Non-pigmented ciliary epithelial cell (primary cell): ENCODE measurements at places on chromosomes 4 and X.
A peak's percentile ranks its signal among the peaks of the same experiment; 100 is the strongest.

- no peak for DNase-seq
These were observed 154.2 kb downstream of the FHIP1A start for GRCh38 chr4:151563194-151563593.

- DNase-seq = no peak
These were observed 95.2 kb downstream of the DCLK2 start for GRCh38 chr4:150173432-150173861.

- DNase-seq = peak; percentile 11
These were observed 151.6 kb downstream of the EMCN start for GRCh38 chr4:100366213-100366612.

- no peak for DNase-seq
These were observed 14.3 kb upstream of the PNPLA4 start for GRCh38 chrX:7941390-7942042.

DNA sequence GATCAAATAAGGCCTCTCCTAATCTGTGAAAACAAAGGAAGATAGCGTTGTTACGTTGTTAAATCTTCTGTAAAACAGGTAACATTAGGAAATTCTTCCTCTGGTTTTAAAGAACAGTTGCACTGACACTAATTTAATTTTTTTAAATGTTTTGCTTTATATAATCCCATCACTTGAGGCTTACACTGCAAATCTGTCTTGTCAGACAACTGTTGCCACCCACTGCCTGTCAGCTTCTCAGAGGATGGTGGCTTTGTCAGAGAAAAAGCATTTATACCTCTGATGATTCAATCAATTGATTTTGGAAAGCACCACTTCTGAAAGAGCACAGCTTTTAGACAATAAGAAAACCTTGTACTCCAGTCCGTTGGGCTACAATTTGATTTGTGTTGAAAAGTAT lies 799.1 kb downstream of the FSTL5 start:
- no peak for DNase-seq

DNA sequence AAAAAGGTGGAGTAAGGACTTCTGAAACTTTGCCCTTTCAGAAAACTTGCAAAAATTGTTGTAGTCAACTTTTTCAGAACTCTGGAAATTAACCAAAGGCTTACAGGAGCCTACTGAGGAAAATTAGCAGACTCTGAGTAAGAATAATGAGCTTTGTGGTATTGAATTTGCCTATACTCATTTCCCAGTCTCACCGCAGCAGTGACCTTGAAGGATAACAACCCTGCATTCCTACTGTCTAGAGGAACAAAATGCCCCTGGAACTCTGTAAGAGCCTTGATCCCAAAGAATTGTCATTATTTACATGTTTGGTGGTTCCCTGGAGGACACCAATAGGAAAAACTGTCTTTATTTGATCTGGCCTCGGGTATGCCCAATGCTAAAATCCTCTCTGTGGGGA lies 57.9 kb downstream of the MND1 start:
- peak; percentile 62 for DNase-seq

DNA sequence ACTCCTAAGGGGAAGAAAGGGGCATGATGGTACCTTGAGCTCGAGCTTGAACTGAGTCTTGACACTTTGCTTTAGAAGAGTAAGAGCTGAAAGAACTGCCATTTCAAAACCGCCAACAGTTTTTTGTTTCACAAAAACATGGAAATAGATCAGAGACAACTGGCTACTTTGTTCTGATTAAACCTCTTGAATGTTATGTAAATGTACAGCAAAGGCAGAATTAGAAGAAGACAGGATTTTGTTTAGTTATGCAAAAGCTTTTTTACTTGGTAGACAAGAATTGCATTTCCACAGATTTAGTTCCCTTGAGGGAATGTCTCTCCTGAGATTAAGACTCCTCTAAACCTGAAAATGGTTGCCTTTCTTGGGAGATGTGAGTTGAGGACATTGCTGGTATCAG lies 33.3 kb upstream of the STPG2 start:
- DNase-seq = no peak

DNA sequence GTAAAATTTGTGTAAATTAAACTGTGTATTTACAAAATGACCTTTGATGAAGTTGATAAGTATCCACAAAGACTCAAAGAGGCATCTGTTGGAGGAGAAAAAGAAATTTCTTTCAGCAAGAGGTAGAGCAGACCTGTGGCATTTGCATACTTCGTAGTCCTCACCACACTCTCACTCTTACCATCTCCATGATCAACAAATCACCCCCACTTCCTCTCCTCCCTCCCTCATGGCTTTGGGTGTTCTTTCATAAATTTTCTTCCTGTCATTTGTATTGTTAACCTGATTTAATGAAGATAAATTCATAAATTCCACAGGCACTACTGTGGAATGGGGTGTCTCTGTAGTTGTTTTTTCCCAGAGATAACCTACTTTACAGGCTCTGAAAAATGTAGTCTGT lies 366.5 kb downstream of the ZNF674 start:
- DNase-seq = no peak

GRCh38 chrX:32520789-32521188 lies 690.6 kb downstream of the DMD start:
- DNase-seq = no peak

DNA sequence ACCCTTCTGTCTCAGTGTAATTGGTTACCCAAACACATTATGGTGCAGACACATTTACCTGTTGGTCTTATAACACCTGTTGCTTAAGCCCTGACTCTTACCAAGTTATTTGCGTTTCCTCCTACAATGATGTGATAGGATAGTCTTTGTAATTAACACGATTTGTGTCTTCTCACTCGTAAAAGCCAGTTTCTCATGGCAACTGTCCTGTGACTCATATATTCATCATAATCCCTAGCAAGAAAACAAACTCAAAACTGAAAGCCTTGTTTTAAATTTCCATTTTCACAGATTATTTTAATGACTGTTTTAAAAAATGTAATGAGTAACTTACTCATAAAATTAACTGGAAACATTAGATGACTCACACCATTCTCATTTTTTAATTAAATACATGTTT lies 495.2 kb downstream of the NLGN4X start:
- DNase-seq = no peak

DNA sequence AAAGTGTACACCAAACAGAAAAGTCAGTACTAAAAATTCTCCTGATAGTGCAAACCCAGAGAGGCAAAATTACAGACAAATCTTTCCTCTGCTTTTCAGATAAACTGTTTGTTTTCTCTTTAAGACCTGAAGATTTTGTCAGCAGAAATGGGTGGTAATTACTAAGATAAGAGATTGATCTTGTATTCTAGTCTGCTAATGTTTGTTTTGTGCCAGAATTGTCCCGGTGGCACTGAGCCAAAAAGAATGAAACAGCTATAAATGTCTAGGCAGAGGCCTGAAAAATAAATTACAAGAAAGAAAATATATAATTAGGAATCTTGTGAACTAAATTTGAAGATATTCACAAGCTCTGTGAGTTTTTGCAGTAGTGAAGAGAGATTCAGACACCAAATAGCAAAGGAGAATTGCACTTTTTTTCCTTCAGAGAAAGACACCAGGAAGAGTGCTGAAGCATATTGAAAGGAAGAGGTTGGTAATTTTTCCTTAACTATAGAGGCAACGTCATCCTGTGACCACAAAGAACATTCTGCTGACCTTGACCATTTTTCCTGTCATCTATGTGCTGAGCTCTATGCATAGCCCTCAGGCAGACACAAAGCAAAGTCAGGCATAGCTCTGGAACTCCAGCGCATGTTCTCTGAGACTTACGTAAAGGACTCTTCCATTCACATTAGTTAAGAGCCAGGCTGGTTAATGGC lies 314.5 kb upstream of the RASGEF1B start:
- no peak for DNase-seq

DNA sequence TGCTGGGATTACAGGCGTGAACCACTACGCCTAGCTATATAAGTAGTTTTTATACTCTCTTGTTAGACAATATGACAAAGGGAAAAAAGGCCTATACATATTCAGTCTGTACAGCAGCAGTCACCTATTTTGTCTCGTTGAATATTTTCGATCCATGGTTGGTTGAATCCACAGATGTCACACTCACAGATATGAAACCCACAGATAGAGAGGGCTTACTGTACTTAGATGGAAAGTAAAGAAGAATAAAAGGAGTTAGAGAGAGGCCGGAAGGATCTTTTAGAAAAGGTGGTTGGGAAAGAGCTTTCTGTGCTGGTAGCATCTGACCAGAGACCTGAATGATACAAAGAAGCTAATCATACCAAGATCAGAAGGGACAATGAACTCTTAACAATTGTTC lies 38.3 kb upstream of the SPINK2 start:
- no peak for DNase-seq
